ENCODE measurements at places on chromosomes 2 and 18.

- no peak for DNase-seq
Measured at GRCh38 chr18:60698901-60699300, 326.3 kb upstream of the MC4R start.

- DNase-seq, result no peak
Measured at GRCh38 chr2:43169099-43169945, 57.1 kb downstream of the ZFP36L2 start.

GRCh38 chr2:238601433-238602222 lies 174.9 kb downstream of the ASB1 start:
- DNase-seq, result peak; percentile 45

DNA sequence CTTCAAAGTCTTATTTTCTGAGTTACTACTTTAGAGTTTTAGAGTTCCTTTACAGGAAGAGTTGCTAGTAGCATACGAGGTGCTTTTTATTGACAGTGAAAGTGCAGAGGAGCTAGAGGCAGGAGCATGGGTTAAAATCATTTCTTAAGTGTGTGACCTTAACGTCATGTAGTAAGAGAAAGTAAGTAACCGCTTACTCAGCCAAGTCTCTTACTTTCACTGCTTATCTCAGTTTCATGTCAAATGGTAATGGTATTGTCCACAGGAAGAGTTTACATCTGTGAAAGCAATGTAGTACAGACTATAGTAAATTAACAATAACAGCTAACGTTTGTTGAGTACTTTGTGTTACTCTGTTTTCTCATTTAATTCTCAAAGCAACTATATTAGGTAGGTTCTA lies 12.6 kb downstream of the NDUFAF7 start:
- DNase-seq, result no peak

GRCh38 chr2:143289025-143289424 lies 159.8 kb downstream of the ARHGAP15 start:
- DNase-seq, result no peak

DNA sequence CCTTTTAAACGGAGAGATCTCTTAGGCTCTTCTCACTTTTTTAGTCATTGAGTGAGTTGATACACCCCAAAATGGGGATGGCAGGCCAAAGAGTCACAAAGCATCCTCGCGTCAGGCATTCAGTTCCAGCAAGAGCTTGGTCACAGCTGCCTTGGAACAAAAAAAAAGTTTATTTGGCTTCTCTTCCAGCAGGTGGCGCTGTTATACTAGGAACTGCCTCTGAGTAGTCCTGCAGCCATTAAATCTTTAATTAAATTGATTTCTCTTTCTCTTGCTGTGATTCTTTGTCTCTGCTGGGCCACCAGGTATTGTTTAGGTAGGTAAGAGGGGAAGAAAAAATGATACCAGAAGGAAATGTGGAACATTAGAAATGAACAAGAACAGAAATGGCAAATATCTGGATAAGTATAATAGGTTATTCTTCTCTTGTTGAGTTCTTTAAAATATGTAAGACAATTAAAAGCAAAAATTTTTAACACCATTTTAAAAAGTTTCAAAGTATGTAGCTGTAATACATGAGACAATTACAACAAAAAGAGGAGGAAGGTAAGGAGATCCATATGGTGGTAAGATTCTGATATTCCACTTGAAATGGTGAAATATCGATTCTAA lies 175.1 kb downstream of the GALNT1 start:
- DNase-seq, result peak; percentile 52

DNA sequence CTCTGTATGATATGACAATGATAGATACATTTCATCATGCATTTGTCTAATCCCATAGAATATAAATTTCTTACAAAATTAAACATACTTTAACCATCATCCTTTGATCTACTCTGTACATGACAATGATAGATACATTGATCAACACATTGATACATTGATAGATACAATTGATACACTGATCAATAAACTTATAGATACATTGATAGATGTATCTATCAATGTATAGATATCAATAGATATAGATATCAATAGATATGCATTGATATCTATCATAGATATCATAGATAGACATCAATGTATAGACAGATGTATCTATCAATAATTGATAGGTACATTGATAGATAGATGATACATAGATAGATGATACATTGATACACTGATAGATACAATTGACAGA lies 105.4 kb downstream of the DYM start:
- no peak for DNase-seq

GRCh38 chr18:49572611-49573345 lies 10.9 kb downstream of the LIPG start:
- DNase-seq, result no peak

- DNase-seq, result peak; percentile 78
Measured at GRCh38 chr18:55038162-55038561, 78.9 kb upstream of the CCDC68 start.

DNA sequence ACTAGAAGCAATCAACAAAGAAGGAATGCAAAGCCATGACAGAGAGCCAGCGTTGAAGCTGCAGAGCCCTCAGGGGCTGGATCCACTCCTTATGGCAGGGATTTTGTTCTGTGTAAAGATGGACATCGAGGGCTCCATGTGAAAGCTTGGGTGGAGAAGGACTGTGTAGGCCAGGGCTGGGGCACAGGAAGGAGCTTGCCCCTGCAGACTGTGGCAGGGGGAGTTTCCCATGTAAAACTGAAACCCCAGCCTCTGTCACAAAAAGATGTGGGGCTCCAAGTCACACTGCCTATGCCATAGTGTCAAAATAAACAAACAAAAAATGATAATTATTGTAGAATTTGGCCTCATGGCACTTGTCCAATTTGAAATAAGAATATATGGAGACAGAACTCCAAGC lies 408.7 kb upstream of the HS6ST1 start:
- no peak for DNase-seq

DNA sequence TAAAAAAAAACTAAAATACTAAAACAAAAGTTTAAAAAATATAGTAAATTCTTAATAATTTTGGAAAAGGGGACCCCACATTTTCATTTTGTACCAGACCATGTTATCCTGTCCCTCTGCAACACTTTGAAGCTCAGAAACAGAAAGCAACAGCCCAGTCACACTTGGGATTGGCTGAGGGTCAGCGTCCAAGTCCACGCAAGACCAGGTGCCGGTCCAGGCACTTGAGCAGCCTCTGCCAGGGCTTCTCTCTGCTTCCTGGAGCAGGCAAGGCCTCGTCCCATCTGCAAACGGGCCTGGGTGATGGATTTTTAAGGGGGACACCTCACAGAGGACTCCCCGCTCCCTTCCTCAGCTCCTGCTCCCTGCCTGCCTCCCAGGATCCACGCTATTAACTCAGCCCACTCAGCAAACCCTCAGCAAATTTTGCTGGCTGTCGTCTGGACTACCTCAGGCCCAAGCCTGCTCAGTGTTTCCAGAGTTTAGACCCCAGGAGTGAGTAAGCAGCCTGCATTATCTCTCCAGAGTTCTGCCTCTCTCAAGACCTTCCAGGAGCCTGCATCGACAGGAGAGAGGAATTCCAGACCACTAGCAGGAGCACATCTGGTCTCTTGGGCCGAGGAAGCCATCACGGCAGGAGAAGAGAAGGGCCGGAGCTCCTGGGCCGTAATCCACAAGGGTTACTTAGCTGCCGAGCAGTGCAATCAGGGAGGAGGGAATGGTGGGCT lies 88.7 kb upstream of the STPG4 start:
- no peak for DNase-seq

DNA sequence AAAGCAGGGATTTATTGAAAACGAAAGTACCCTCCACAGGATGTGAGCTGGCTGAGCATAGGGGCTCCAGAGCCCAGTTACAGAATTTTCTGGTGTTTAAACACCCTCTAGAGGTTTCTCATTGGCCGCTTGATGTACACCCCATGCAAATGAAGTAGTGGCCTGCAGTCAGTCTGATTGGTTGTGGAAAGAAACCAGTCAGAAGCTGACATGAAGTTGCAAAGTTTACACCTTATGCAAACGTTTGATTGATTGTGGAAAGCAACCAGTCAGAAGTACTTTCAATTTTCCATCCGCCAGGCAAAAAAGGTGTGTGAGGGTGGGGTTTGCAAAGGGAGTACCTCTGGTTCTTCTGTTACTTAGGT lies 62.3 kb downstream of the VWA3B start:
- peak; percentile 84 for DNase-seq

DNA sequence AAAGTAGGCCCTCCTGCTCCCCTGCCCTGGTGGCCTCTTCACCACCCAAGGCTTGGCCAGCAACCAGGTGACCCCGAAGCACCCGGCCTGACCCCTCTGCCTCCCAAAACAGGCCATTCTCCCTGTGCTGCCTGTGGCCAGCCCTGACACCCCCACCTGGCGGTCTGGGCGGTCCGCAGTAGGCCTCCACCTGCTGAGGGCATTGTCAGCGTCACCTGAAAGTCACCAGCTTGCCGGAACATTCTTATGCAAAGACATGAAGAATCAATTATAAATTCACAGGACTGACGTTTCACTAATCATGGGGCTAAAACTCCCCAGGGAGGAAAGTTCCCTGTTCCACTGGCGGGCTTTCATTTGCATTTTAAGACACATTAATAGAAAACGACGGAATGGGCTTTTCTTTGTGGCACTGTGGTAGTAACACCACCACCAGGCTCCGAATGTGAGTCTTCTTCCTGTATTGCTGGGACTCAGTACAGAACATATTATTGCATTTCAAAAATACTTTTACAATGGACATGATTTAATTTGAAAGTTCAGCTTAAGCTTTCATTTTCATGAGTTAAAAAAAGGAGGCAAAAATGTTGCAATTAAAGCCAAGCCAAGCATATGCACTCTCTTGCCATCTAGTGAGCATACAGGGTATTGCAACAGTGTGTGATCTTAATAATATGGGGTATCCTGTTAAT lies 57.4 kb downstream of the ADI1 start:
- DNase-seq, result peak; percentile 55

GRCh38 chr2:65528241-65528574 lies 95.8 kb upstream of the SPRED2 start:
- DNase-seq, result no peak

DNA sequence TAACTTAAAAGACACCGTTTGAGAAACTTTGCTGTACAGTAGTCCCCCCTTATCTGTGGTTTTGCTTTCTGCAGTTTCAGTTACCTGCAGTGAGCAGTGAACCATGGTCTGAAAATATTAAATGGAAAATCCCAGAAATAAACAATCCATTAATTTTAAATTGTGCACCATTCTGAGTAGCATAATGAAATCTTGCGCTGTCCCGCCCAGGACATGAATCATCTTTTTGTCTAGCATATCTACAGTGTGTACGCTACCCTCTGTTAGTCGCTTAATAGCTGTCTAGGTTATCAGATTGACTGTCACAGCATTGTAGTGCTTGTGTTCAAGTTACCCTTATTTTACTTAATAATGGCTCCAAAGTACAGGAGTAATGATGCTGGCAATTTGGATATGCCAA lies 6.1 kb downstream of the ARPC2 start:
- no peak for DNase-seq

GRCh38 chr2:216932863-216933548 lies 73.1 kb upstream of the TNP1 start:
- no peak for DNase-seq

DNA sequence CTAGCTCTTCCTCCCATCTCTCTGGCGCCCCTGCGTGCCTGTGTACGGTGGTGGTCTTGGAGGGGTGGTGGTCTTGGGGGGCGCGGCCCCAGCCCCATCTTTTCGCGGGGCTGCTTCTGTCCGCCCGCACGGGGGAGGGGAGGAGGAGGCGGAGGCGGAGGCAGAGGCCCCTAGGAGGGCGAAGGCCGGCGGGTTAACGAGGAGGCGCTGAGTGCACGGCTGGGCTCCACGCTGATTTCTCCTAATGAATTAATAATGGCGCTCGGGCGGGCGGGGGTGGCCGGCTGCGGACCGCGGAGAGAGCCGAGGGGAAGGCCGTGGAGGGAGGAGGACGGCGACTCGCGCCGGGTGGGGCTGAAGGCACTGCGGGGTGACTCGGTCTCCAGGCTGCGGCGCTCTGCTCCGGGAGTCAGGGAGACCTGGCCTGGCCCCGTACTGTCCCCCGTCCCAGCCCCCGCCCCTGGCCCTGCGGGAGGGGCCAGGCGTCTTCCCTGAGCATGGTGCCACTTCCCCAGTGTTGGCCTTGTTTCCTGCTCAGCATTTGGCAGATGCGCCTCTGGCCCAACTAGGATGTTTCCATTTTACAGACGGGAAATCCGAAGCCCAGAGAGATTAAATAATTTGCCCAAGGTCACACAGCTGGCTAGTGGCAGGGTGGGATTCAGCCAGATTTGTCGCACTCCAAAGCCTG lies 6.0 kb downstream of the GAREM2 start:
- DNase-seq, result peak; percentile 20

DNA sequence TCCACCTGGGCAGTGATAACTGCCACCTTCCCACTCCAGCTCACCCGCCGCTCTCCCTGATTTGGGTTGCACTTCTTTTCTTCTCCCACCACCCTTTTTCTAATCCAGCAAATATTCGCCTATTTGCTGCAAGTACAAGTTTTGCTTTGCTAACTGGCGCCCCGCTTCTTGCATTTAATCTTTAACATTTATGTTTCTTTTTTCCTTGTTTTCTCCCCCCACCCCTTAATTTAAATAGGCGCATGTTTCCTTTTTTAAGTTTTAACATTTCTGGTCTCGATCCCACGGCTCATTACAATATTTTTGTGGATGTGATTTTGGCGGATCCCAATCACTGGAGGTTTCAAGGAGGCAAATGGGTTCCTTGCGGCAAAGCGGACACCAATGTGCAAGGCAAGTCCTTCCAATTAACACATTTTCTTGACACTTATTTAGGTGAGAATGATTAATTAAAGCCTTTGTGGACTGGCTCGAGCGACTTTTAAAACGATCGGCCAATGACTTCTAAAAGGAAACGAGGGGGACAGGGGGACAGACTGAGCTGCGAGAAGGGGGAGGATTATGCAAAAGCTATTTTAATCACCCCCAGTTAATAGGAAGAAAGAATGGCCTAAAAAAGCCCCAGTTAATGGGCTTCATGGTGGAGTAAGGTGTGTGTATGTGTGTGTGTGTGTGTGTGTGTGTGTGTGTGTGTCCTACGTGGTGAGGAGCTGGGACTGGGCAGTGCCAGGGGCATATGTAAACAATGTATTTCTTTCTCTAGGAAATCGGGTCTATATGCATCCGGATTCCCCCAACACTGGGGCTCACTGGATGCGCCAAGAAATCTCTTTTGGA lies 1.6 kb downstream of the TBR1 start:
- DNase-seq, result no peak

- no peak for DNase-seq
Measured at GRCh38 chr2:78245394-78246135, 723.4 kb upstream of the LRRTM4 start.

- no peak for DNase-seq
Measured at GRCh38 chr2:96233880-96234316, 25.3 kb upstream of the STARD7 start.
